ENCODE measurements at places on chromosomes 6 and 20.
A peak's percentile ranks its signal among the peaks of the same experiment; 100 is the strongest.

DNA sequence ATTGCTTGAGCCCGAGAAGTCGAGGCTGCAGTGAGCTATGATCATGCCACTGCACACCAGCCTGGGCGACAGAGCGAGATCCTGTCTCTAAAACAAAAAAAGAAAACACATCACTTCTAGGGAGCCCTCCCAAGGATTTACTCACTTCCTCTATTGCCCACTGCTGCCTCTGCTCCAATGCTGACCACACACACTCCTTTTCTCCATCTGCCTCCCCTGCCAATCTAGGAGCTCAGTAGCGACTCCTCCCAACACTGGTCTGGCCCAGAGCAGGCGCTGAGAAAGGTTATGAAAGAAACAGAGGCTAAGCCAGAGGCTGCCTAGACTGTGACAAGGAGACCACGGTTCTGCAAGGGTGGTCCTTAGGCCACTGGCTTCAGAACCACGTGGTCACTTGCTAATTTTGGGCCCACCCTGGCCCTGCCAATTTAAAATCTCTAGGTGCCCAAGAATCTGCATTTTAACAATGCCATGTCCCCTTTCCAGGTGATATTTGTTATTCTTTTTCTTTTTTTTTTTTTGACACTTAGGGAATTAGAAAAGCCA is 1.3 kb upstream of the E2F1 start:
- DNase-seq = no peak

- peak; percentile 32 for DNase-seq
Observed at GRCh38 chr20:51318058-51318949, 224.2 kb downstream of the NFATC2 start.

DNA sequence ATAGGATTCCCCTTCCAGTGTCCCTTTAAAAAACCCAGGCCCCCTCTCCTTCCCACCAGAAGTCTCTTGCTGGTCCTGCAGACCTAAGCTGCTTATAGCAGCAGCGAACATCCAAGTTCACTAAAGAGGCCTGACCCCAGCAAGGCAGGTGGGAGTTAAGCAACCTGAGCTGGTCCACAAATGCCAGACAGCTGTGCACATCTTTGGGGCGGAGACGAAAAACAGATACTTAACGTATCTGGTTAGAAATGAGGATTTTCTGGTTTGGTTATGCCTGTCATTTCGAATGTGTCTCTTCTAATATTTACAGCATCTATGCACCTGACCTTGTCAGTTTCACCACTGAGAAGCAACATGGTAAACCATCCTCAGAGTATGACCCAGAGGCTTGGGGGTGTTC is 87.8 kb downstream of the SLC2A10 start:
- DNase-seq = no peak

- no peak for DNase-seq
Observed at GRCh38 chr6:79941489-79942151, 5.7 kb downstream of the ELOVL4 start.

DNA sequence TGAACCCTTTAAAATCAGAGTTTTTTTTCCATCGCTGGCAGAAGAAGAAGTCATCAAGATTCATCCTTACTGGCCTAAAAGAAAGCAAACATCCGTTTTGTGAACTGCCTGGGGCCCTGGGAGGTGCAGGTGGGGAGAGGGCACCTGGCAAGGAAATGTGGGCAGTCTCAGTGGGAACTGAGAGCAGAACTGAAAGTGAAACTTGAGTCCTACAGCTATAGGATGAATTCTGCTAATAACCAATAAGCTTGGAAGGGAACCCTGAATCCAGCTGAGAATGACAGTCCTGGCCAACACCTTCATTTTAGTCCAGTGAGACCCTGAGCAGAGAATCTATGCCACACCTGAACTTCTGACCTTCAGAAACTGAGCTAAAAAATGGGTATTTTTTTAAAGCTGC is 130.1 kb upstream of the ASCC3 start:
- DNase-seq = no peak

GRCh38 chr20:20237093-20237959 is 130.6 kb upstream of the INSM1 start:
- no peak for DNase-seq

DNA sequence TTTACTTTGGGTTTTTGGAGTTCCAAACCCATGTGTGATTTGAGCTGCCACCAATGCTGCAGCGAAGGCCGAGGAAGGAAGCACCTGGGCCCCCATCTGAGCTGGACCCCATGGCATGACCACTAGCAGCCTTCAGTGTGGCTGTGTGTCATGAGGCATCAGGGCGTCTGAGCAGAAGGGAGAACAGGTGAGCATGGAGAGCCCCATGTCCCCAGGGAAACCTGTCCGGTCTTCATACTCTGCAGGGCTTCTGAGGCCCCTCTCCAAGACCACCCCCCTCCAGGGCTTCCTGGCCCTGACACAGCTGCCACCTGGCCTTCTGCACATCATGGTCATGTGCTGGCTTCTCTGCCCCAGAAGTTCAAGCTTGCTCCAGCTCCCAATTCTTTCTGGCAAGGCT is 169.1 kb upstream of the CST7 start:
- no peak for DNase-seq

DNA sequence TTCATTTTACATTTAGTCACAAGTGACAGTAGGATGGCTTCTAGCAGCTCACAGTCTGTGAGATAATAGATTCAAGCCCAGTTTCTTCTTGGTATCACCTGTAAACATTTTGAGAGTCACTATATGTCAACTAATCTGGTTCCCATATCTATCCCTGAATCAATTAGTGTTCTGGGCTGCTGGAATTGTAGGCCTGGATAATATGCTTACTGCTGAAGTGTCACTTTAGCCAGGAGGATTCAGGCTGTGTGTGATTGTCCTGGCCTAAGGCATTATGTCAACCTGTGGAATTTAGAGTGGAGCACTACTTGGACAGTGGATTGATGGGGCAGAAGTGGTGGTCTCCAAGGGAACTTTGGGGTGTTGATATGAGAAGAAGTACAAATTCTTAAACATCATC is 1071.8 kb upstream of the CITED2 start:
- DNase-seq = no peak

- DNase-seq = no peak
Observed at GRCh38 chr20:12679447-12679846, 329.3 kb upstream of the SPTLC3 start.

DNA sequence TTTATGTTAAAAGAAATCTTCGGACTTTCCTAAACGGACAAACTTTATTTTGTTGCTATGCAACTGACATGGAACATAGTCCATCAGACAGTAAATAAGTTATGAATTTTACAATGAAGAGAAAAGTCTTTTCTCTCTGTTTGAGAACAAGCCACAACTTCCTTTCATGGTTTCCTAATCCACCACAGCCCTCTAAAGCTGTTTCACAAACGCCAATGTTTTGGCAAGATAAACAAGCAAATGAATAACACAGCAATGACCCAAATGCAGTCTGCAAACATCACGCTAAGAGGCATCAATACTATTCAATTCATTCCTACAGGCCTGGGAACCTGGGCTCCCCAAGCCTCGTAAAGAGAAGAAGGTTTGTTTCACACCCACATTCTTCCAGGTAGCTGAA is 60.4 kb downstream of the HAO1 start:
- no peak for DNase-seq

DNA sequence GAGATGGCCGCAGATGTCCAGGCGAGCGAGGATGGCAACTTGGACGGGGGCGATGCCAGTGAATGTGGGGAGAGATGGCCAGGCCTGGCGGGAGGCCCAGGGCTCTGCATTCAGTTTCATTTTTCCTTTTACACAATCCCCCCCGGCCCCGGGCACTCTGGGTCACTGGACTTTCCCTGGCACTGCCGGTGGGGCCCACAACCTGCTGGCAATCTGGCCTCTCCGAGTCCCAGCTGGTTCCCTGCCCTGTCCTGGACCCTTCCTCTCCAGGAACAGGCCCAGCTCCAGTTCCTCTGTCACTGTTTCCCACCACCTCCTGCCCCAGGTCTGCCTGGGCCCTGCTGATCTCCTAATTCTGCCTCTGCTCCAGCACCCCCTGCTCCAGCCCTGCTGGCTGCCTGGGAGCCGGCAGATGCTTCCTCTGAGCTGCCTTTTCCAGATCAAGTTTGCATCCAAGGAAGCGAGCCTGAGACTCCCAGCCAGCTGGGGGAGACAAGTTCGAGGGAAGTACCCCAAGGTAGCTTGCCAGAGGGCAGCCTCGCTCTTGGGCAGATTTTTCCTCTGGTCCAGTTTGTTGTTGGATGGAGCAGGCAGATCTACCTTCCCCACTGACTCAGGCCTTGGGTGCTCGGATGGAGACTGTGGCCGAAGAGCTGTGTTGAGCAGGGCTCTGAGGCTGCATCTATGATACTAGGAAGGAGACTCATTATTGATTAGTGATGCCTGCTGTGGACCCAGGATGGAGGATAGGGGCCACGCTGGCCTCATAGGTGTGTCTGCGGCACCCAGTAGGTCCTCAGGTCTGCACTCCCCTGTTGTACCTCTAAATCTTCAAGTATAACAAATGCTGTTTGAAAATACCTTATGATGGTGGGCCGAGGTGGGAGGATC is 83.2 kb downstream of the CEBPB start:
- DNase-seq = no peak

DNA sequence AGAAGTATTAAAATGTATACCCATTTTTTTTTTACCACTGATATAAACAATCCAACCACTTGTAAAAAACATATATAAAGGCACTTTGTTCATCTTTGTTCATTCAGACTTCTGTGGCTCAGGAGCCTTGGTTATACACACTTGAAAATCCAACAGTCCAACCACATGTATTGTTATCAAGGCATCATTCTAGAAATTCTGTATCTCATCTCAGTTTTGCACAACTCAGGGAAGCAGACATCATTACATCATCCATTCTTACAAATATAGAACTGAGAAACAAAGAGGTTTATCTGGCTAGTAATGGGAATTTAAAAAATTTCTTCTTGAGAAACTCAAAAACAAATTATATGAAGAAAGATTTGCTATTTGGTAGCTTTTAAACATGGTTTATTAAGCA is 88.1 kb downstream of the HMGCLL1 start:
- DNase-seq = no peak

- no peak for DNase-seq
Observed at GRCh38 chr6:128494440-128494839, 26.0 kb downstream of the PTPRK start.

DNA sequence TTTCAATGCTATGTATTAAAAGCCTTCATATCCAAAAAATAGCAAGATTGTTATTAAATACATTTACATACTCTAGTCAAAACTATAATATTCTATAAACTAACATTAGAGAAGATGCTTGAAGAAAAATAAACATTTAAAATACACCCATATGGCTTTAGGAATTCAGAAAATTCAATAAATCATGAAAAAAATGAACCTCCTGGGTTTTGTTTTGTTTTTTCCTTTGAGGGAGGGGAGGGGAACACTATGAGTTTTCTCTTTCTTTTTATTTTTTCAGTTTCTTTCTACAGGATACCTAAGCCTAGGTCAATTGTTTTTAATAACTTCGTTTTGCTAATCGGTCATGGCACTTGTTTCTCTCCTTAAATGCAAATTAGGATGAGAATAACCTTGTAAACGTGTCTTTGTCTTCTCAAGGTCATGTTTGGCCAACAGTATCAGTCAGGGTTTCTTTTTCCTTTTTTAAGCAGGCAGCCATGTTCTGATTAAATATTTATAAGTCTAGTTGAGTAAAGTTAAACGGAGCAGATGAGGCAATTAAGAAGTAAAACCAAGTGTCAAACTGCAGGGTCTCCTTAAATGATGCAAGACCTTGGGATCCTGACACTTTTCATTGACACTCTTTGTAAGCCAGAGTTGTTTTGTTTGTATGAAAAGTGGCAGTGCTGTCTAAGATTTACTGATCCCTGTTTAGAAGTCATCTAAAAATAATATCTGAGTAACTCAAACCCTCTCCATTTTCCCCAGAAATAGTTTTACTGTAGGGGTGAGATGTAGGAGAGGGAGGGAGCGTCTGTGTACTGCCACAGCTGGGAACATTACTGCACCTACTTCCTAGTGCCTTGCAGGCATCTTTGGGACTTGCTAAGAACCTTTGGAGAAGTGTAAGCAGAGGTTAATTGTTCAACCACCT is 392.3 kb downstream of the PLCB1 start:
- DNase-seq = no peak

DNA sequence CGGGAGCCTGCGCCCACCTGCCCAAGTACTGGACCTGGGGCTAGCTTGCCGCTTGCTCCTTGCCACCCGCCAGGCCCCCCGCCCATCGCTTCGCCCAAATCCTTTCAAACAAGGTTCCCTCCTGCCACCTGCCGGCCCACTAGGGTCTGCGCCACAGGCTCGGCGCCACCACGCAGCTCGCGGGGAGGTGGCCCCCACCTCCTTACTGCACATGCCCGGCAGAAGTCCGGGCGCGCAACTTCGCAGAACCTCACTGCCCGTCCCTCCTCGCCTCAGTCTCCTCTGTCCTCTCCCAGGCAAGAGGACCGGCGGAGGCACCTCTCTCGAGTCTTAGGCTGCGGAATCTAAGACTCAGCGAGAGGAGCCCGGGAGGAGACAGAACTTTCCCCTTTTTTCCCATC is 11.2 kb downstream of the GNAS-AS1 start:
- DNase-seq = peak; percentile 44

DNA sequence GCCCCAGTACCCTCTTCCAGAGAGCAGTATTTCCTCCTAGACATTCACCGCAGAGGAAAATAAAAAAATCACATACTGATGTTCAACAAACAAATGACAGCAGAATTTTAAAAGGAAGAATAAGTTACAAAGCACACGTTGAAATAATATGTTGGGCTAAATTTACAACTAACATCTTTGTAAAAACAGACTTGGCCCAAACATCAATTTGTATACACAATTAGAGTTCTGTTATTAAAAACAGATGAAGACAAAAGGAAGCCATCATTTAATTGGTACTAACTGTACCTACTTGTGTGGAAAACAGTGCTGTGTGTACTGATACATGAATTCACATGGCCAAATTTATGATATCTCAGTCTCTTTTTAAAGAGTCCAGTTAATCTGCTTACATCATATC is 46.3 kb downstream of the KIF6 start:
- DNase-seq = no peak

GRCh38 chr6:40891686-40892085 is 147.3 kb downstream of the UNC5CL start:
- DNase-seq = no peak

- DNase-seq = no peak
Observed at GRCh38 chr6:137320271-137320670, 101.1 kb upstream of the IFNGR1 start.

- DNase-seq = no peak
Observed at GRCh38 chr6:18368277-18369105, 18.7 kb upstream of the RNF144B start.

DNA sequence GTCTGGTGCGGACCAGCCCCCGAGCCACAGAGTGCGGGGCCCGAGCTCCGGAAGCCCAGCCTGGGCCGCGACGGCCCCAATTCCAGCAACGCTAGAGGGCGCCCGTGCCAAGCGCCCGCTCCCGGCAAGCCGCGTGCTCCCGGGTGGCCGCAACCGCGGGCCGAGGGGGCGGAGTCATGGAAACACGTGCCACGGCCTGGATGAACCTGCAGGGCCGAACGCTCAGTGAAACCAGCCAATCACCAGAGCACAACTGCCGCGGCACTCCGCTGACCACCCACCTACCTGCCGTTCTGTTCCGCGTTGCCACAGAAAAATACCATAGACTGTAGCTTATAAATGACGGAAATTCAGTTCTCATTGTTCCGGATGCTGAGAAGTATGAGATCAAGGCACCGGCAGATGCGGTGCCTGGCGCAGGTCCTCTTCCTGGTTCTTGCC is 85.7 kb upstream of the FOXC1 start:
- peak; percentile 71 for DNase-seq

GRCh38 chr6:120348926-120349325 is 985.4 kb downstream of the TBC1D32 start:
- DNase-seq = no peak

- no peak for DNase-seq
Observed at GRCh38 chr6:132526461-132526860, 11.6 kb upstream of the TAAR9 start.

GRCh38 chr6:3510178-3510577 is 53.3 kb upstream of the SLC22A23 start:
- no peak for DNase-seq

GRCh38 chr20:36854348-36855240 is 21.3 kb upstream of the TLDC2 start:
- DNase-seq = no peak
